Kidney (tissue), 22 donors: ENCODE measurements at places on chromosomes 2 and 18.

- DNase-seq = no peak
Measured at GRCh38 chr18:23121133-23121532, 14.2 kb upstream of the CABLES1 start.

DNA sequence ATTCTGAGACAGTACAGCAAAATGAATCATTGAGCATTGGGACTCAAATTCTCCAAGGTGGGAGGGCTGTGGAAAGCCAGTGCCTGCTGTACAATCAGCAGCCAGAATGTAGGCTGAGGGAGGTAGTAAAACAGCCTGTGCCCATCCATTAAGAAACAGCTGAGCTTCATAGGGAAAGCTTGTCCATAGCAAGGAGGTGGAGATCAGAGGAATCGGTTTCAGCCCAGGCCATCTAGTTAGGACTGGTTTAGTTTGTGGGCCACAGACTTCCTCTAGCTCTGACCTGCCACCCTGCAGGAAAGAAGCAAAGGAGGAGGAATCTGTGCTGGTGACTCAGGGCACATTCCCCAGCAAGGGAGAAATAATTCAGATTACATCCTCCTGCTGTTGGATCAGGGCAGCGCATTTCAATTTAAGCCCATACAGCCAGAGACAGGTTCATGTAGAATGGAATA, 333.4 kb downstream of the SETBP1 start:
- DNase-seq = peak; percentile 51

- DNase-seq = no peak
Measured at GRCh38 chr2:240930631-240931318, 24.6 kb downstream of the CROCC2 start.

DNA sequence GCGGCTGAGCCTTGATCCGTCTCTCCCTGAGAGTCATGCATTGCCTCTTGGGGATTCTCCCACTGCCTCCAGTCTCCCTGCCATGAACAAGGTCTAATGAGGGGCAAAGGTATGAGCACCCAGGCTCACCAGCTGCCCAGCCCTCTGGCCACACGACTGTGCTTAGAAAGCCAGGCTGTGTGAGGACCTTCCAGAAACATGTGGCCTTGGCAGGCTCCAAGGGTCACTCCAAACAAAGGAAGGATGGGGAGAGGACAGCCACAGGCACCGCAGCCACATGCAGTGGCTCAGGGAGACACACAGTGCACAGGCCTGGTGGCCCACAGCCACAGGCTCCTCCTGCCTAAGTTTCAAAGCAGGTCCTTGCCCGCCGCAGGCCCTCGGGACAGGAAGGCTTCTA, 35.8 kb downstream of the TGFA start:
- DNase-seq = no peak

GRCh38 chr2:8645176-8645831, 36.6 kb upstream of the ID2 start:
- no peak for DNase-seq

GRCh38 chr2:232336981-232337720, 41.4 kb upstream of the ALPP start:
- DNase-seq = no peak

- peak; percentile 81 for DNase-seq
Measured at GRCh38 chr18:48928787-48929186, 22.0 kb downstream of the SMAD7 start.

GRCh38 chr2:1682181-1682440, 62.2 kb downstream of the PXDN start:
- no peak for DNase-seq

DNA sequence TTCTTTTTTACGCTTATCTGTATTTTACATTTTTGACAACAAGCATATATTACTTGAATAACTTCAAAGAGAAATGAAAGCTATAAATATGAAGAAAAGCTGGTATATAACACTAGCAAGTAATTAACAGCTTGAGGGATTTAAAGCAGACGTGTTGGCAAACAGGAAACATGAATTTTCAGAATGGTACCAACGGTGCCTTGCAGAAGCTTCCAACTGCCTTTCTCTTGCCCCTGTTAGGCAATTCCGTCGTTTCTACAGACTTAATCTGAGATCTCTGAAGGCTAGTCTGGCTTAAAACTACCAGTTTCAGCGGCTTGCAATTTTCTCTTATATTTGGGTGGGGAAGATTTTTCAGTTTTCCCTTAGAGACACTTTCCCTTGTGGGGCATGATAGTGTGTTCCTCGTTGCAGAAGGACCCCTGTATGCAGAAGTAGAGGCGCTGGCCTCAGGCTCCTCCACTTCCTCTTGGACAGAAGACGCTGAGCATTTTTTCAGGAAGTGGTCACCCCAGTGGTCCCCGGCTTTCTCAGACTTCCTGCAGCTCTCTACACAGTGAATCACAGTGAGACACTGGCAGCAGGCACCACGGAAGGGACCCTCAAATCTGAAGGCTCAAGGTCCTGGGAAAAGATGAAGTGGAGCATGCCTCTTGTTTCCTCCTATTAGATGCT, 56.2 kb upstream of the SLC16A14 start:
- DNase-seq = no peak

GRCh38 chr18:62634458-62634857, 80.9 kb upstream of the PHLPP1 start:
- DNase-seq = no peak

DNA sequence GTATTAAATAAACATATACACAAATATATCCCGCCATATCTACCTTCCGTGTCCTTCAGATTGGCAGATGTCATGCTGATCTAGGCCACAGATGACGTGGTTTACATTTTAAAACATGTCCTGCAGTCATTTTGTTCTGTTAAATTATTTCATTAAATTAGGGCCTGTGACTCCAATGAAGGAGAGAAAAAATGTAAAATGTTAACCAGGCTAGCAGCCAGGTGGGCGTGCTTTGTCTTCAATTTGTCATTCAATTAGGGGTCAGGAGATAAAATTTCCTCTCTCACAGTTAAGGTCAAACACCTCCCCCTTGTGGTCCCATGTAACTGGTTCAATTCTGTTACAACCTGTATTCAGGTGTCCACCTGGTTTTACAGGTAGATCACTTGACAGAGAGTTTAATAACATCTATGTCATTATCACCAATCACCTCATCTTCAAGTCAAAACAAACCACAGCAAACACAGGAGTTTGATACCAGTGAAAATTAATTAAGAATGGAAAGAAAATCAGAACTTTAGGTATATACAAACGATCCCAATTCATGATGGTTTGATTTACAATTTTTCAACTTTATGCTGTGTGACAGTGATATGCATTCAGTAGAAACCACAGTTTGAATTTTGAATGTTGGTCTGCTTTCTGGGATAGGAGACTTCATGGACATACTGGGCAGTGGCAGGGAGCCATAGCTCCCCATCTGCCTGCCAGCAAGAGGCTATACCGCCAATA, 339.4 kb downstream of the CMPK2 start:
- DNase-seq = peak; percentile 86

DNA sequence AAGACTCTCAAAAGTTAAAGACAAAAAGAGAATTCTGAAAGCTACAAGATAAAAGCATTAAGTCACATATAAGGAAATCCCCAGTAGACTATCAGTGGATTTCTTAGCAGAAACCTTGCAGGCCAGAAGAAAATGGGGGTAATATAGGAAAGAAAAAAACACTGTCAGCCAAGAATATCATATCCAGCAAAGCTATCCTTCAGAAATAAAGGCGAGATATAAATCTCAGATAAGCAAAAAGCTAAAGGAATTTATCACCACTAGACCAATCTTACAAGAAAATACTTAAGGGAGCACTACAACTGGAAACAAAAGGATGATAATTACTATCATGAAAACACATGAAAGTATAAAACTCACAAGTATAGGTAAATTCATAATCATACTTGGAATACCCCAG, 63.1 kb downstream of the USP40 start:
- no peak for DNase-seq

DNA sequence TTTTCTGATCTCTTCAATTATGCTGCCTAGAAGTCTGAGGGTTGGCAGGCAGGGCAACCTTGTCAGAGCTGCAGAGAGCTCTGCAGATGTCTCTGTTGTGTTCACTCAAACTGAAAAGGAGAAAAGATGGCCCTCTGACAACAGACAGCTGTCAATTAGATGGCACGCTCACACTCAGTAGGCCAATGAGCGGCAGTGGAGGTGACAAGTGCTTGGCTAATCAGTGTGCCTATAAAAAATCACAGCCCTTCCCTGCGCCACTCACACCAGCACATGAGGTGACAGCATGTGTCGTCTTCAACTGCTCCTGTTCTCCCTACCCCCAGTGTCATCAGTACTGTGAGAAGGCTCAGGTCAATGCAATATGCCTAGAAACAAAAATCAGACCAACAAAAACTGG, 203.9 kb downstream of the TCF4 start:
- DNase-seq = no peak

DNA sequence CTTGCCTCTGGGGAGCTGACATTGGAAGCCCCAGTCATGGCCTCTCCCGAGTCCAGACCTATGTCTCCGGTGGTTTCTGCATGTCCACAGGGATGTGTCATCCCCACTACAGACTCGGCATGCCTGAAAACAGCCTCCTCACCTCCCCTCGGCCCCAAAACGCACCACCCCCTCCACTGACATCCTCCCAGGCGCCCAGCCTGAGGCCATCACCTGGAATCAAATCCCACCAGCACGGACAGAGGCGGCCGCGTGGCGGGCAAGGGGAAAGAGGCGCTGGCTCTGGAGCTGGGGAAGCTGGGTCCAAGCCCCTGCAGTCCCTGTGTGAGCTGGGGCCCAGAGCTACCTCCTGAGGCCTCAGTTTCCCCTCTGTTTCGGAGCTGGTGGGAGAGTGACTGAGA, 69.9 kb upstream of the SMAD7 start:
- no peak for DNase-seq

DNA sequence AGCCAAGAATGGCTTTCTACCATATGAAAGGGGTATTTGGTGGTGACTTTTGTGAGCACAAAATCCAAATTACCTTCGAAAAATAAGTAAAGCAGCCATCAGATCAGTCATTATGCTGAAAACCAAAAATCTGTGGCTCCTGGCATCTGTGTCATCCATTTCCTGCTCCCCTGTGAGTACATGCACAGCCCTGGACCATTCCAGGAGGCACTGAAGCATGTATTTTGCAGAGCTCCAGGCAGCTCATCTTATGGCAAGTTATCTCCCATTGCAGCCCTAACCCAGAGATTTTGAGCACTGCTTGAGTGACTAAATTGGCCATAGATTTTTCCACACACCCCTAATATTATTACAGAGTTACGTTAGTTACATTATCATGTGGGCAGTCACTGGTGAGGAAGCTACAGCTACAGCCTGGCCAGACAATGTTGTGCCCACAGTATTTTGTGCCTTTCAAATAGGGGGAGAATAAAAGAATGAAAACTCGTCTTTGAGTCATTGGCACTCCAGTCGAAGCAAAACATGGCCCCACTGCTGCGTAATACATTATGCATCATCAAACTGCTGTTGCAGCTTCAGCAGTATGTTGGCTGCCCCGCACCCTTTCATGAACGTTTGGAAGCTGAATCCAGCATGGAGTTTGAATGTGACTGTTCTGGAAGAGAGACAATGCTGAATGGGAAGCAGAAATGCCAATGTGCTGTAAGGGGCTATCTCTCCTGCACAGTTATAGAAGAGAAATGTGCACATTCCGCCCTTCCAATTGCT, 702.2 kb downstream of the RNF144A start:
- DNase-seq = no peak

DNA sequence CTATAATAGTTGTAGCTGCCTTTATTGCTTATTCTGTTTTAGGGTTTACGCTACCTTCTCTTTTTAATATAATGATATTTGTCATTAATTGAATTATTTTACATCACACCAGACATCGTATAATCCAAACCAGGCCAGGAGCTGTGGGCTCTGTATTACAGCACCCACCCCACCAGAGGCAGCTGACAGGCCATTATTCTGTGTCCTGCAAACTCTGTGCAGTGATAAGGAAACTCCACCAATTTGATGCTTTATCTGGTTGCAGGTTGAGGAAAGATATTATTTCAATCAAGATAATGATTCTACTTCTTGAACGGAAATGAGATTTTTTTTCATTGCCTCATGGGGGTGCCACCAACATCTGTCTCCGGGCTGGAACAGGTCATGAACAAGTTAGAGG, 227.3 kb downstream of the ZBTB7C start:
- no peak for DNase-seq

GRCh38 chr2:88074854-88075292, 7.2 kb downstream of the SMYD1 start:
- DNase-seq = no peak
